A549 treated with GW870086 at 1 μM for 4 hours (cell line): ENCODE measurements at places on chromosomes 4 and X. TPM values are rescaled to one million over a fixed set of nuclear protein-coding genes. Genes with fewer than 3 reads are reported as not detected.

Gene POU4F2
- not detected in 5 replicates for total RNA-seq

Gene NMU
- total RNA-seq, result 0.37 to 1.1 TPM (median 0.82 TPM) in 5 replicates

Gene NKX3-2
- 0.06 to 0.14 TPM (median 0.10 TPM) in 4 of 5 replicates, not detected in the other for total RNA-seq

Gene RAI2
- 0.13 to 0.26 TPM (median 0.21 TPM) in 5 replicates for total RNA-seq

Gene PNMA3
- total RNA-seq, result 0.13 to 0.27 TPM (median 0.16 TPM) in 5 replicates

Gene NDNF
- not detected in 5 replicates for total RNA-seq

Gene HDAC8
- 23.0 to 27.4 TPM (median 25.2 TPM) in 5 replicates for total RNA-seq

Gene RADX
- 0.07 to 0.08 TPM (median 0.08 TPM) in 3 of 5 replicates, not detected in the others for total RNA-seq

Gene HSFX4
- total RNA-seq, result 0.10 TPM in 1 of 5 replicates, not detected in the others

Gene RTL5
- 1.8 to 2.5 TPM (median 2.1 TPM) in 5 replicates for total RNA-seq

Gene NUDT11
- 2.6 to 3.0 TPM (median 2.8 TPM) in 5 replicates for total RNA-seq

Gene GSX2
- not detected in 5 replicates for total RNA-seq

Gene LSM6
- 27.8 to 44.1 TPM (median 32.5 TPM) in 5 replicates for total RNA-seq

Gene KDM5C
- 44.1 to 57.8 TPM (median 53.8 TPM) in 5 replicates for total RNA-seq

Gene BEX5
- total RNA-seq, result not detected in 5 replicates

Gene CLNK
- not detected in 5 replicates for total RNA-seq

Gene TMEM271
- total RNA-seq, result not detected in 5 replicates

Gene FATE1
- not detected in 5 replicates for total RNA-seq

Gene FGG
- 5.1 to 8.7 TPM (median 5.5 TPM) in 5 replicates for total RNA-seq

Gene MTCP1
- total RNA-seq, result 17.4 to 23.6 TPM (median 18.5 TPM) in 5 replicates

Gene DSPP
- not detected in 5 replicates for total RNA-seq

Gene ZNF630
- total RNA-seq, result 0.13 to 0.31 TPM (median 0.22 TPM) in 5 replicates

Gene MAB21L2
- total RNA-seq, result not detected in 5 replicates

Gene CXorf66
- total RNA-seq, result not detected in 5 replicates

Gene XAGE1A
- 13.4 to 38.8 TPM (median 19.6 TPM) in 3 of 5 replicates, not detected in the others for total RNA-seq
